ENCODE measurements at places on chromosomes 3 and 15.

DNA sequence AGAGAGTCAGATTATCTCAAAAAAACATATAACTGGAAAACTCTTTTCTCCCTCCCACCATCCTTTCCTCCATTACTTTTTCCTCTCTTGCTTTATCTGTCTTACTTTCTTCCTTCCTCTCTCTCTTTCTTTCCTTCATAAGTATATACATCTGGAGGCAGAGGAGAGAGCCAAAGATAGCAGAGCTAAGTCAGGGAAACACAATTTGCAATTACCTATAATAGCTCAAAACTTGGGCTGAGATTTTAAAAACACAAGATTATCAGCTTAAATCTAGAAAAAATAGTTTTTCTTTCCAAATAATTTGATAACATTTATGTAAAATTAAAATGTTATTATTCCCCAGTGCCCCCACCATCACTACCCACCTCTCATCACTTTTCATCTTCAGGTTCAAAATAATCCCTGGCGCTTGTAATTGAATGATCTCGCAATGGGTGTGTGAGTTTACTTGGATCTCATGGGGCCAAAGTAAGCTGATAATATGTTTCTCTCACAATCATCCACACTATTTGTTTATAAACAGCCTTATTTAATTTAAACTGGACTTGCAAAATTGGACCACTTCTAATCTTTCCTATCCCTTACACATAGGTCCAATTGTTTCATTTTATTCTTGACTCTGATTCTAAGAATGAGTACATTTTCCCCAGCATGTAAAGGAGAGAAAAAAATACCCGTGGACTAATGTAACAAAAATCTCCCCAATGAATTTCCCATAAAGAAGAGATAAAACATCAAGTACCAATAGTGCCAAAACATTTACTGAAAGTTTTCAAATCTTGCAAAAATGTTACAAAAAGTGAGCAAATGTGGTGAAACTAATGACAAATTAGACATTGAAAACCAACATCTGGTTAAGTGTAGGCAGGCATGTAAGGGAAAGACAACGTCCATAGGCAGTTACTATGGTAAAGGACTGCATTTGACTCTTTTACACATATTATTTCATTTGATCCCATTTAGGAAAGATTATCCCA lies 236.9 kb downstream of the DTWD1 start:
- no peak for DNase-seq

- no peak for DNase-seq
Observed at GRCh38 chr15:25688166-25688565, 175.0 kb downstream of the ATP10A start.

- DNase-seq, result no peak
Observed at GRCh38 chr15:100170291-100171210, 171.2 kb downstream of the ADAMTS17 start.

GRCh38 chr3:41848753-41849574 lies 112.9 kb downstream of the ULK4 start:
- no peak for DNase-seq

DNA sequence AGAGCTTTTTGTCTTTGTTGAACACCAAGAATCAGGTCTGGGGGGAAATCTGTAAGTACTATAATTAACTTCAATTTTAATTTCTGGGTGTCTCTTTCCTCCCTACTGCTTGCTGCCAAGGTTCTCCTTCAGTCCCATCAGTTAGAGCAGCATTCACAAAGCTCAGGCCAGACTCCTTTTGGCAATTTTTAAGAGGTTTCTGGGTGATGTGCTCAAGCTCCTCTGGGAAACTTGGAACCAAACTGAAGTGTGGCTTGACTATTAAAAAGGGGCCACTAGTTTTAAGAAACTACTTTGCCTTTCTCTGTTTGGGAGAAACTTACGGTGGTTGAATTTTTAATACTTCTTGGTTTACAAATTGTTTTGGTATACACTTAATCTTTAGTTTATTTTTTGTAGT lies 227.7 kb upstream of the SOX2 start:
- no peak for DNase-seq

- DNase-seq, result no peak
Observed at GRCh38 chr3:2343031-2343682, 244.5 kb downstream of the CNTN4 start.
